CD8-positive, alpha-beta T cell (primary cell): ENCODE measurements at places on chromosomes 2 and 18.
A peak's percentile ranks its signal among the peaks of the same experiment; 100 is the strongest.

DNA sequence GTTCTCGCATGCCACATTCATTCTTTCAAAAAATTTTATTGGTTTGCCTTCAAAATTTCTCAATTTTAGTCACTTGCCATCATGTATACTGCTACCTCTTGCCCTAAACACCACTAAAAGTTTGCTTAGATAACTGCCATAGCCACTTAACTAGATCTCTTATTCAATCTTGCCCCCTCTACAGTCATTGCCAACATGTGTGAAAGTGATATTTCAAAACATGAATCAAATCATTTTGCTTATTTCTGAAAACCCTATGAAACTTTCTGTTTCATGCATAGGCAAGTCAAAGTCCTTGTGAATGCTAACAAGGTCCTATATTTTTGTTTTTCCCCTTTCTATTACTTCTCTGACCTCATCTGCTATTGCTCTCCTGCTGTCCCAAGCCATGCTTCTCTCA lies 397.1 kb downstream of the KCNJ3 start:
- no peak for DNase-seq

DNA sequence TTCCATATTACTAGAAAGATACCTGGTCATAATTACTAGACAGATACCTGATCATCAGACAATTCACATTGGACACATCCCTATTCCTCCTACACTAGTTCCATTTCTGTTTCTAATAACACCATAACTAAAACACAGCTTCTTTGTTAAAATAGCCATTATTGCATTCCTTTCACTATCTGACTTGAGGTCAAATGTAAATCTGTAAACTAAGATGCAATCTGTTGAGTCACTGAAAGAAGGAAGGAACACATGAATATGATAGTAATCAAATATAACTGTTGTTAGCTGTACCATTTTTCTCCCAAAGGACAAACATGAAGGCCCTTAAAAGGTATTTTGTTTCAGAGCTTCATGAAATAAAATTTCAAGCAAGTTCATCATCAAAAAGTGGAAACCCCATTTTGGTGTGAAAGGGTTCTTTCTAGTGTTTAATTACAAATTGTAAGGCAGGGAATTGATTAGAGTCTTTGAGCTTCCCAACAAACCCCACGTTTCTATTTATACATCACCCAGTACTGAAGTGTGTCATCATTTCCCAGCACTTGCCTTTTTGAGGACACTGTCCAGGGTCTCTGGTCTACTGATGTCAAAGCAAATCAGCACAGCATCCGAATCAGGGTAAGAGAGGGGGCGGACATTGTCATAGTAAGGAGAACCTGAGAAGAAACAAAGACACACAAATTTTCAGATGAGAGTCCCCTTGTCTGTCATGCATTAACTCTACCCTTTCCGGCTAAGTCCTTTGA lies 13.0 kb downstream of the RND3 start:
- DNase-seq, result no peak

DNA sequence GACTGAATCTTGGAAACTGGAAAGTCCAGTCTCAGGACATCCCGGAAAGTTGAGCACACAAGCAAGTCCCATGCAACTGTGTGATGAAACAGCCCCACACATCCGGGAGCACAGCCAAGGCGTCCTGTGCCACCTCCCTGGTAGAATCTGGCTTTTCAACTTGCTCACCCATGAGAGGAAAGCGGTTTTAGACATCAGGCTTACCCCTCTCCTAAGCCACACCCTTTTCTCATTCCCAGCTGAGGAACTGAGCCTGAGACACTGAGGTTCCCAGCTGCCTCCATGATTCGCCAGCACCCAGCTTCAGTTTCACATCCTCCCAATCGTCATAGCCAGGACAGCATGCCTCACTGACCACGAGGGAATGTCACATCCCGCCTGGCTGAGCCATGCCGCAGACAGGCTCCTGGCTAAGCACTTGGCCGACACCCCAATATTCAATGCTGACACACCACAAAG lies 60.3 kb downstream of the STEAP3 start:
- no peak for DNase-seq

DNA sequence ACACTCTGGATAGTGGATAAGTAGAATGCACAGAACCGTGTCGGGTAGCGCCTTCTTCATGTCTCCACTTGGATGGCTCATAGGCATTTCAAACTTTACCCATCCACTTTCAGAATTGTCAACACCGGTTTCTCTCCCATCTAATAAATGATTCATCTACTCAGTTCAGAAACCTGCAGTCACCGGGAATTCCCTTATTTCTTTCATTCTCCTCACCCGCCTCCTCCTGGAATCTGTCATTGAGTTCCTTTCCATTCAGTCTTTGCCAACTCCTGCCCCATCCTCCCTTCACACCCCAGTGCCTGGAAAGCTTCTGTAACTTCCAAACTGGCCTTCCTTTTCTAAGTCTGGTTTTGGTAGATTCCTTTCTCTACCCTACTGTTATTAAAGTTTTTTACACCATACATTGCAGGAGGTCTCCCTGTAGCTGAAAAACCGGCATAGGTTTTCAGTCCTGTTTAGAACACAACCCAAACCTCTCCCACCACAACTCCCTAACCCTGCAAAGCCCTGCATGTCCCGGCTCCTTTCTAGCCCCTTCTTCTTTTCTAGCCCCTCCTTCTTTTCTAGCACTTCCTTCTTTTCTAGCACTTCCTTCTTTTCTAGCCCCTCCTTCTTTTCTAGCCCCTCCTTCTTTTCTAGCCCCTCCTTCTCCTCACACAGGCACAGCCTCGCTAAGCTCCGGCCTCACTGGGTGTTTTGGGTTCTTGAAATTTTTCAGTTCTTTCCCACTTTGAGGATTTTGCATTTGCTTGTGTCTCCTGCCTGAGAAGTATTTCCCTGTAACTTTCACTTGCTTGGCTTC lies 133.9 kb upstream of the KLHL14 start:
- no peak for DNase-seq

- no peak for DNase-seq
These were observed 101.0 kb upstream of the DNER start for GRCh38 chr2:229815342-229815741.

- DNase-seq, result no peak
These were observed 44.8 kb upstream of the MAP3K20 start for GRCh38 chr2:173030561-173031490.

GRCh38 chr18:69397096-69397495 lies 3.6 kb upstream of the DOK6 start:
- DNase-seq, result no peak

DNA sequence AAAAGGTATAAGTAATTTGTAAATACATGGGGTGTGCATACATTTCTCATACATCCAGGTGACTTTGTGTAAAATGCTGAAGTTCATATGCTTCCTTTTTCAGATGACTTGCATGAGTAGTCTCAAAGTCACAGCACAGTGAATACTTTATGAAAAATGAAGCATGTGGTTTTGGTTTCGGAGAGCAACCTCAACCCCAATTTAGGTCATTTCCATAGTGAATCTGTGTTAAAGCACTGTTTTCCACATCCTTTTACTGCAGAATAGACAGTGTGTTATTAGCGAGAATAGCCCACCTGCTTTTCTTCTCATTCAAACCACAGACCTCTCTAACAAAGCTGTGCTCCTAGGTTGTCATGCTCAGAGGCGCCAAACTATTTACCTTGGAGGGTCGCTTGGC lies 204.4 kb upstream of the RASGRP3 start:
- peak; percentile 60 for DNase-seq

DNA sequence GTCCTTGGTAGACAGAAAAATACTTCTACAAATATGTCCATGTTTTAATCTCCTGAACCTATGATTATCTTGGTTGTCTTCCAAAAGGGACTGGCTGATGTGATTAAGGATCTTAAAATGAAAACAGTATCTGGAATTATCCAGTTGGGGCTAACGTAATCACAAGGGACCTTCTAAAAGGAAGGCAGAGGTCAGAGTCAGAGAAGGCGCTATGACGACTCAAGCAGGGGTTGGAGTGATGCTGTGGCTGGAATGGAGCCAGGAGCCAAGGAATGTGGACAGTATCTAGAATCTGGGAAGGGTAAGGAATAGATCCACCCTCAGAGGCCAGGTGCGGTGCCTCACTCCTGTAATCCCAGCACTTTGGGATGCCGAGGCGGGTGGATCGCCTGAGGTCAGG lies 4.2 kb upstream of the USP14 start:
- no peak for DNase-seq

DNA sequence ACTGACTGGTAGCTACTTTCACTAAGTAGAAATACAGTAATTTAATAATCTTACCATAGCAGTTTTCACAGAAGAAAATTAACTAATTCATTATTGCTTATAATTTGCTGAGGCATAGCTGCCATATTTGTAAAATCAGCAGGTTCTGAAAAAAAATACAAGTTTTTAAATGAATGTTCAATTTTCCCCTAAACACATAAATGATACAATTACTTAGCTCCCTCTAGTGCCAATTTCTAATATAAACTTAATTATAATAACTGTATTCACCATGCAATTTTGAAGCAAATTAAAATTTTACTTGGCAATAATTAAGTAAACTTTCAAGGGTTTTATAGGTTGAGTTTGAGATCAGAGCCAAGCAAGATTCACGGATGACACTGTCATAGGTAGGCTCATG lies 1321.6 kb upstream of the ACVR2A start:
- DNase-seq, result no peak

DNA sequence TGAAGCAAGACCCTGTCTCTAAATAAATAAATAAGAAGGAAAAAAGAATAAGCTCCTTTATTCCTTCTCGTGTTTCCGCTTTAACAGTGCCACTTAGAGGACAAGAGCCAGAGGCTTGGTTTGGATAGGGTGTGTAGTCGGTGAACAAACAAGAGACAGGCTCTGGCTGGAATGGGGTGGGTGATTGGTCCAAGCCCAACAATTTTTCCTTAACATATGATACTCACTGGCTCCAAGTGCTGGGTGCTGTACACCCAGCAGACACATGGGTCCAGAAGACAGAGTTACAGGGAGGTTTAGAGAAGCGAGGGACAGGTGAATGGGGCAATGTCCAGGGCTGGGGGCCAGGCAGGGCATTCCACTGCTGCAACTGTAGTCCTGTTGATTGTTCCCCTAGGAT lies 77.8 kb downstream of the NCAPH start:
- no peak for DNase-seq
